ENCODE measurements at places on chromosomes 16 and 17.

DNA sequence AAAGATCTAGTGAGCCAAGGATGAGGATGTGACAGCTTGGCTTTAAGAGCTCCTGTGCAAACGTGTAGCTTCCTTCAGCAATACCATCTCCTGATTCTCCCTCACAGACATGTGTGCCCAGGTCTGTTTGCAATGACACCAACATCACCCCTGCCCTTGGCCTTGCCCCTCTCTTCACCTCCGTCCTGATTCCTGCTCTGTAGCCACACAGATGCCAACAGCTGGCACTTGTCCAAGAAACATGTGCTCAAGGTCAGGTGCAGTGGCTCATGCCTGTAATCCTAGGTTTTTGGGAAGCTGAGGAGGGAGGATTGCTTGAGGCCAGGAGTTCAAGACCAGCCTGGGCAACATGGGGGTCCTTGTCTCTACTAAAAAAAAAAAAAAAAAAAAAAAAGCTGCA, 103.8 kb upstream of the CRHR1 start:
- DNase-seq: no peak

DNA sequence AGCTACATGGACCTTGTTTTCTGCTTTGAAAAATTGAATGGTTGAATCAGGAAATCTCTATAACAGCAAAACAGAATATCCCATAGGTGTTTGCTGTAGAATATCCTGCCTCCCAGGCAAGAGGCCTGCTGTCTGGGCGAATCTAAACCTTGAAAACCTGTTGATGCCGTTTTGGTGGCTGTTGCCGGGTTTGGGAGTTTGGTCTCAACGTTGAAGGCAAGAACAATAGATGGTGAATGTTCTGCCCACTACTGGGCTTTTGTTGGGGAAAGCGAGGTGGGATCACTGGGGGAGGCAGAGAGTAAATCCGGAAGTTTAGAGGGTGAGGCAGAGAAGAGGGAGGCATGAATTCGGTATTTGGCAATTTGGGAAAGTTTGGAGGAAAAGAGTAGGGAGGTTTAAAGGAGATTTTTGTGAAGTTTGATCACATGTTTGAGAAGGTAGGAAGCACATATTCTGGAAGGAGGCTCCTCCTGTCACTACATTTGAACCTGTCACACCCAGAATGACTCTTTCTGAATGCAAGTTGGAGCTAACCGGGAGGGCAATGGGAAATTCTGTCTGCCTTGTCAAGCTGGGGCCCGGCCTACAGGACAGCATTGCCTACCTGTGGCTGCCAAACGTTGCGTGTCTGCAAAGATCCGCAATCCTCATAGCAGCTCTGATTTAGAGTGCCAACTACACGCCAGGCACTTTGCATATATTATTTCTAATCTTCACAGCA, 46.5 kb downstream of the GPRC5B start:
- DNase-seq: no peak

DNA sequence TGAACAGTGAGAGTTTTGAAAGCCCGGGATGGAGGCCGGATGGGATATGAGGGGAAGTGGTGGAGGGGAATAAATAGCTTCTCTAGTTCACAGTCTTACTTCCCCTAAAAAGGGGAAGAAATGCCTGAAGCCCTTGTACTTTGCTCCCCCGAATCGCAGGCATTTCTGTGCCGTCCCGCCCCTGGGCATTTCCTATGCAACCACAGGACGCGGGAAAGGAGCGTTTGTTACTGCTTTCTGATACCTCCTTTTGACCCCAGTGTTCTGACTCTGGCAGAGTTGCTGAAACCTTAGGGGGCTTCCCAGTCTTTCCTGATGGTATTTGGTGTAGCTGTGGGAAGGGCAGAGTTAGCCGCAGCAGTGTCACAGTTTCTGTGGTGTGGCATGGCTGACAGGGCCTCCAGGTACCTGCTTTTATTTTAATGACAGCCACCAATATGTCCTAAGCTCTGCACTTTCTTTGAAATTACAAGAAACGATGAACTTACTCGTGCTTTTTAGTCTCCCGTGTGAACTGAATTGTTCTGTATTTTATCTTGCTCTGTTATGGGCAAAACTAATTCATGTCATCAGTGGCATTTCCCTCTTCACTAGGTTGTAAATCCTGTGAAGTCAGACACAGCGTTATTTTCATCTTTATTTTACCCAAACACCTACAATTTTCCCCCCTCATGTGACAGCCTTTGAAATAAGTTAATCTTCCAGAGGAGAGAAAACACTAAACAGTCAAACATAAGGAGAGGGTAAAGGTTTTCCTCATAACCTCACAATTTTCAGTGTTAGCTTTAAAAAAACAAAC, 27.1 kb downstream of the USP10 start:
- DNase-seq: no peak

DNA sequence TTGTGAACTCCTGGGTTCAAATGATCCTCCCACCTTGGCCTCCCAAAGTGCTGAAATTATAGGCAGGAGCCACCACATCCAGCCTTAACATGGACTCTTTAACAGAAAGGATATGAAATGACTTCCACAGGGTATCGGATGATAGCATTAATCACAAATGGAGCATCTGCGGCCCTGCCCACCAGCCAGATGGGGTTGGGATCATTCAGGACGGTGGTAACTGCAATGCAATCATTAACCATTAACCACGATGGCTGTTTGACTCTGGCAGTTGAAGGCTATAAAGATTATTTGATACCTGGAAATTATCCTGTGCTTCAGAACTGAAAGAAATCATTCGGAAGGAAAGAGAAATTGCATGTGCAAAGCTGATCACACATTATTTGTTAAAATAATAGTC, 5.3 kb upstream of the CHST5 start:
- no peak for DNase-seq

GRCh38 chr17:47879028-47879585, 16.9 kb upstream of the SP2 start:
- DNase-seq: peak; percentile 14

GRCh38 chr16:3656491-3657468, 2.3 kb downstream of the DNASE1 start:
- peak; percentile 72 for DNase-seq

GRCh38 chr16:78892951-78893733, 707.4 kb downstream of the MAF start:
- DNase-seq: peak; percentile 34

DNA sequence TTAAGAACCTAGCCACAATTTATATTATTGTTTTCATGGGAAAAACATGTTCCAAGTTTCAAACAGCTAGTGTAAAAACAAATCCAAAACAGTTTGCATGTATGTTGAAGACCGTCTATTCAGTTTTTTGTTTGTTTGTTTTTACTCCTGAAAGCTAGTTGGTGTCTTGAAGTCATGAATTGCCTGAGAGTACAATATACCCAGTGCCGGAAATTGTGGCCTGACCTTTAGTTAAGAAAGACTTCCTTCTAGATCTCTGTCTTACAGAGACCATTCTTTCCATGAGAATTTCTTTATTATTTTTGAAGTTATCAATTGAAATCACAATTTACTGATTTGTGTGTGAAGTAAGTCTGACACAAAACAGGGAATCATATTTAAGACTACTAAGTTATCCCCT, 474.8 kb downstream of the KCNJ2 start:
- DNase-seq: no peak

GRCh38 chr17:46072998-46073397, 73.9 kb downstream of the STH start:
- no peak for DNase-seq

GRCh38 chr16:78473031-78473699, 373.7 kb downstream of the WWOX start:
- no peak for DNase-seq

- no peak for DNase-seq
Measured at GRCh38 chr17:32357615-32358014, 7.7 kb downstream of the ZNF207 start.

All from activated CD4-positive, alpha-beta T cell treated with anti-CD3 and anti-CD28 coated beads for 48 hours (primary cell).